ENCODE measurements at places on chromosomes 7 and 10.

DNA sequence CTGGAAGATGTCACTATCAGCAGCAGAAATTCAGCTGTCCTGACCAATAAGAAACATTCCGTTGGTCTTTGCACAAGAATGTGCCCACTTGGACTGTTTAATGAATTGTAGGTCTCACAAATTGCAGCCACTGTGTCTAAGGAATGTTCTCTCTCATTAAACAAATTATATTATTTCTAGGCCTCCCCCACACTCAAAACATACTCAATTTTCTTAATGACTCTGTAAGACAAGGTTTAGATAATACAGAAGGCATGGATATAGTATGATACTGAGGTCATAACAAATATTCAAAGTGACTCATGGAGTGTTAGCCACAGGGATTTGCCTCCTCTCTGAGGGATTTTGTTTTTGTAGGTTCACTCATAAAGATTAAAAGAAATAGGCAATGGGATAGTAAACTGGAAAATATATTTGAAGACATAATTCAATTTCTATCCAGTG is 197.5 kb downstream of the PTN start:
- DNase-seq = peak; percentile 79

- no peak for DNase-seq
Observed at GRCh38 chr7:94142281-94142680, 138.1 kb upstream of the BET1 start.

DNA sequence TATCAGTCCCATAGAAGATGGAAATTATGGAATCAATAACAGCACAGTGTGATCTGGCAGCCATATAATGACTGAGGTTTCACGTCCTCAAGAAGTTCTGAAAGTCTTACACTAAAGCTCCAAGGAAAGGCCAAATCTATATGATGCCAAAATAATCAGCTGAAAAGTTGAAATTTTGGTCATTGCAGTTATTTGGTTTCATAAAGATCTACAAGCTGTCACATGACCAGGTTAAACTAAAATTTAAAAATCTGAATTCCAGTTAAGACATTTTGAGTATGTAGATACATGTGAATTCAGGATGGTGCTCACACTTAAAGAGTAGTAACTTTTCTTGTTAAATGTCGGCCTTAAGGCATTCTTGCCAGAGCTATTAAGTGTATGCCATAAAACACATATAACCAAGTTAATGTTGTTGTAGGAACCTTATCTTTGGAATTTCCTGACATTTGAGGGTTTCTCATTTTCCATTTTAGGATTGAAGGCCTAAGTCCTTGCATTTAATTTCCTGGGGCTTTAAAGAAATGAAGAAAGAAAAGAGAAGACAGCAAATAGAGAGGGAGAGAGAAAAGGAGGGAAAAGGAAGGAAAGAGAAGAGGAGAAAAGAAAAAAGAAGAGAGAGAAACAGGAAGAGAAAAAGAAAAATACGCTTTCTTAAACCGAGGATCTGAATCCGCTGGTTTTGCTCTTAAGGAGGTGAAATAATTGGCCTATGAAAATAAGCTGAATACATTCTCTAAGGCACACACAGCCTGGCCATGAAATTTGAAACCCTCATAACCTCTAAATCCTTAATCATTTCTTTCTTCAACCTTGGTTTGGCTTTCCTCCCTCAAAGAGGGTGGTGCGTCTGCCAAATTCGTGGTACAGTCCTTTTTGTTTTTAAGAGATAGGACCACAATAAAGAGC is 43.8 kb downstream of the DENND2A start:
- DNase-seq = peak; percentile 46

DNA sequence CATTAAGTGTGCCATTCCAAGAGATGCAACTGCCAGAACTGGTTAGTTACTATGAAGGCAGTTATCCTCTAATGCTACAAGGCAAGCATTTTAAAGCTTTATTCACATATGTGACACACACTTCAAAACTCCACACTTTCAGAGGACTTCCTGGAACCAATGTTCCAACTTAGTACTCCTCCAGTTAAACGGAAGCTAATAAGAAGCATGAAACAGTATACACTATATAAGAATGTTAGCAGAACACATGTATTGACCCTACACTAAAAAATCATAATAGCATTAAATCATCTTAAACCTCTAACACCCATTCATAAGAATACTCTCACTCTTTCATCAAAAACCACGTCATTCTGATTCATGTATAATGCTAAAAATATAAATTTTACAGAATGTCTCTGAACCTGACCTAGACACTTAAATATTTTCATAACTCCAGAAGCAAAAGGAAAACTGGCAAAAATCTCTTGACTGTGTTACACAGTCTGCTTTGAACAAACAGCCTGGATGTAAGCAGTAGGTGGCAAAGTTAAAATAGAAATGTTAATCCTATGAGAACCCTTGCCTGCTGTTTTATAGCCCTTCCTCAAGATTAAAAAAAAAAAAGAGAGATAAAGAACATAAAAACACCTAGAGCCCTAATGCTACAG is 135.0 kb downstream of the SEMA3C start:
- DNase-seq = peak; percentile 70

DNA sequence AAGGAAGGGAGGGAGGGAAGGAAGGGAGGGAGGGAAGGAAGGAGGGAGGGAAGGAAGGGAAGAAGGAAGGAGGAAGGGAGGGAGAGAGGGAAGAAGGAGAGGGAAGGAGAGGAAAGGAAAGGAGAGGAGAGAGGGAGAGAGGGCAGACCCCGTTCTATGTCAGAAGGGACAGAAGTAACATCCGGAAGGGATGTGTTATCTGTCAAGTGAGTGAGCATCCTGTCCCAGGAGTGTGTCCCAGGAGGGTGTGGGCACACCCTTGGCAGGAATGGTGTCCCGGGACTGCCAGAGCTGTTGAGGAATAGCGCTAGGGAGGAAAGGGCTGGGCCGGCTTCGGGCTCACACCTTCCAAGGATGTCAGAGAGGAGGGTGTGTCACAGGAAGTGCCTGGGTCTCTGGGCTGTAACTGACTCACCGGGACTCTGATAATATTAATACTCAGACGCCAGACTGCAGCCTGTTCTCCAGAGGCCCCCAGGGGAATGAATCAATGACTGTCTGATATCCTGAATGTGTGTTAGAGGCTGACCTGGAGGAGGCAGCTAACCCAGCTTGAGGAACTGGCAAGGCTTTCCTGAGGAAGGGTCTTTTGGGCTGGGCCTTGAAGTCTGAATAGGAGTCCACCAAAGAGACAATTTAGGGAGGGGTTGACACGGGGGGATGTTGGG is 125.6 kb upstream of the TNRC18 start:
- DNase-seq = peak; percentile 64

- no peak for DNase-seq
Observed at GRCh38 chr10:14586901-14587300, 187.8 kb downstream of the FAM107B start.

- peak; percentile 6 for DNase-seq
Observed at GRCh38 chr10:35925493-35925892, 283.4 kb upstream of the FZD8 start.

- DNase-seq = no peak
Observed at GRCh38 chr7:12896316-12896715, 208.9 kb downstream of the ARL4A start.

GRCh38 chr7:150450491-150451001 is at the start of gene GIMAP8:
GIMAP8 (plus strand) TSS chr7:150450630; CDS start chr7:150466699, 16,069 bp downstream.
- DNase-seq = no peak

DNA sequence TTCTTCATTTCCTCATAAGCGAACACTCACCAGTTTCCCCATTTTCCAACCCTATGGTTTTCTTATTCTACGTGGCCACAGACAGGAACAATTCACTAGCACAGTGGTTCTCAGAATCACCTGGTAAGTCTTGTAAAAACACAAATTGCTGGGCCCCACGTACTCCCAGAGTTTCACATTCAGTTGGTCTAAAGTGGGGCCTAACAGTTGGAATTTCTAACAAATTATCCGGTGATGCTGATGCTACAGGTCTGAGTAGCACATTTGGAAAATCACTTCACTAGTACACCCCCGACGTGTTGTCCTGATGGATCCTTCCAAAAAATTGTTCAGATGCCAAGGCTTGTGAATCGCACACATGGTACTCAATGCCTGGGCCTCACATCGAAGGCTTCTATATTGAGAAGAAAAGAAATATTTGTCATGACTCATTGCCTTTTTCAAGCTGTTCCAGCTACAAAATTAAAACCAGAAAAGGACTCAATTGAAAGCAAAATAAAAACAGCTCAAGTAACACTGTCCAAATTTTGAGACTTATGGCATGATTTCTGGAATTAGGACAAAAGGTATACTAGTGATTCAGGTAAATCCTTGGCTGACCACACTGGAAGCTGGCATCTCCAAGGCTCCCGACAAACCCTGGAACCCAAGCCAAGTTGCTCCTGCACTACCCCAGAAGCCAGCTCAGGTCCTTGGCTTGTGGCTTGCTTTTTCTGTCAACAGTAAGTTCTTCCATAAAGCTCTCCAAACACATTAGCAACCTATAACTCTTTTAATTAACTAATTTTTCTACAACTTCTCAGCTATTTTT is 12.9 kb upstream of the VIM start:
- DNase-seq = peak; percentile 97

GRCh38 chr10:72087392-72087968 is 871 bp downstream of the SPOCK2 start:
- no peak for DNase-seq

DNA sequence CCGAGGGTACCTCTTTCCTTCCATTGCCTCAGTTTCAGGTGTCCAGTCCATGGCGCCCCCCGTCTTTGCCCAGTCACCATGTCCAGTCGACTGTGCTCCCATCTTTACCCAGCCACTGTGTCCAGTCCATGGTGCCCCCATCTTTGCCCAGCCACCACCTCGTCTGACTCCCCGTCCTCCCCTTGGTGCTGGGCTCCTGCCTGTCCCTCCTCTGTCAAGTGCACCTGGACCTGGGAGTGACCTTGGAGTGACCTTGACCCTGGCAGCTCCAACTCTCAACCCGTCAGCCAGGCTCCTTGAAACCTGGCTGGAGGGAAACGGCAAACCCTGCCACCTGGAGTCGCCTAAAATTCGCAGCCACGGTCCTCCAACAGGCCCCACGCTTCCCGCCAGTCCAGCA is 180.2 kb downstream of the ADARB2 start:
- no peak for DNase-seq

DNA sequence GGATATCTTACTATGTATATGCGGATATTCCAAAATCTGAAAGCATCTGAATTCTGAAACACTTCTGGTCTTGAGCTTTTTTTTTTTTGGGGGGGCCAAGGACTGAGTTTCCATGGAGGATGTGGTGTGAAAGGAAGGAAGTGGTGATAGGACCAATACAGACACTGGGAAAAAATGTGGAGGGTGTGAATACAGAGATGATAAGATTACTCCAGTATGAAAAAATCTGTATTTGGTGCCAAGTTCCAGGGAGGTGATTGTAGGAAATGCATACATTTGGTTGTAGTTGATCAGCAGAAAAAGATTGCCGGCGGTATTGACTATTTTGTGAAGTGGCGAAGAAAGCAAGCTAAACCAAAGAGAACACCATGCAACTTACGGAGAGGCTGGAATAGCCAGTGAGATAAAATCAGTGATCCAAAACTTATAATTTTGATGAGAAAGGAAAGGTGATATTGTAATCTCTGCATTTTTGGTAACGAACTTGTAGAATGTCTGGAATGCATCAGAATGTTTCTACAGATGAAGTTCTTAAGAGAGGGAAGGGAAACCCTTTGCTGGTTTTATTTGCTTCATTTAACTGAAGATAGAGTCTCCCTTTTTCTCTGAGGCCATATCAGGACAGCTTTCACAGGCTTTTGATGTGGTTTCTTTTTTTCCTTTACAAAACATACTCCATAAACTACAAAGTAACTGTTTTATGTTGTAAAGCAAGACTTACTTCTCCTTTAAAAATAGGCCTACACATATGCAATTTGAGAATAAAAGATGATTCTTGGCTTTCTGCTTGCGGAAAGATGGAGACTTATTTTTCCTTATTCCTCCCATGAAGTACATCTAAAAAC is 6.0 kb downstream of the WDR37 start:
- no peak for DNase-seq

DNA sequence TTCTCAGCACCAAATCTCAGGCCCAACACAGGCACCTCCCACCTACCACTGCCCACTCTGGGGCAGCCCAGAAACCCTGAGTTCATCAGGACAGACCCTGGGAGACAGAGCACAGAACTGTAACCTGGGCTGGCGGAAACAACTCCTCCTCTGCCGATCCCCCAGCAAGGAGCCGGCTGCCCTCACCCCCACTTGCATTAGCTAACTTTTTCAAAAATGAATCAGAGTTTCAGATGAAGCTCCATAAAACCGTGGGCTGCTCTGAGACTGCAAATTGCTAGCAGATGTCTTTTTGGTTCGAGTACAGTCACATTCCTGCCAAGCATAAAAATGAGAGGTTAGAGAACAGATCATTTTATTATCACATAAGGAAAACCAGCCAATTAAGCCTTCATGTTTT is 93.4 kb upstream of the PARD3 start:
- peak; percentile 74 for DNase-seq

DNA sequence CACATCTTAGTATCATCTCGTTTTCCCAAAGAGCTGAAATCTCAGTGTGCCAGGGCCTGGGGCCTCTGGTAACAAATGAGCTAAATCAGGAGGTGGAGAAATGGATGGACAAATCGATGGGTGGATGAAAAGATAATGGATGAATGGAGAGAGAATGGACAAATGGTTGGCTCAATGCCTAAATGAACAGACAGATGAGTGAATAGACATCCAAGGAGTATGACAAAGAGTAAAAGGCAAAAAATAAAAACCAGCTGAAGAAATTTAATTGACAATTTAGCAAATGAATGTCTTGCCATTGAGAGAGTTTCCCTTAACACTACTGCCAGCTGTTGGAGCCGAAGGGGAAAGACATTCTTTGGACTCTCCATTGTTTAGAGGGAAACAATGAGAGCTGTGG is 8.0 kb downstream of the SYCE1 start:
- DNase-seq = no peak

DNA sequence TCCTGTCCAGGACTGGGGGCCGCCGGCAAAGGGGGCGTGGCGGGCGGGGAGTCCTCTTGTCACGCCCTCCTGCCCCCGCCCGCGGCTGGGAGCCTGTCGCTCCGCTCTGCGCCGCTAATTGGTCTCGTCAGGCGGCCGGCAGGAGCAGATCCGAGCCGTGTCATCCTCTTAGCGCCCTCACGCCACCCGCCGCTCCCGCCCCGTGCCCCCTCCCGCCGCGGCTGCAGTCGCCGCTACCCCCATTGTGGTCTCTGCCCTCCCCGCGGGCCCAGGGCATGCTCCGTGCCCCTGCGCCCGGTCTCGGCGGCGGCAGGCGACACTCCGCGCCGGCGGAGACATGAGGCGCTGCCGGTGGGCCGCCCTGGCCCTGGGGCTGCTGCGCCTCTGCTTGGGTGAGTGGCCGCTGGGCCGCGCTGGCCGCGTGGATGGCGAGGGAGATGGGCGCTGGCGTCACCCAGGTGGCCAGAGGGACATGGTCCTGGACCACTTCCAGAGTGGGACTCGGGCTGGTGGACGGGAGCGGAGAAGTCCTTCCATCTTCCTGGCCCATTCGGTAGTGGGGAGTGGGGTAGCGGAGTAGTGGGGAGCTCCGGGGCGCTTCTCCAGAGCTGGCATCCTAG is at the start of gene CDHR1:
CDHR1 (plus strand) TSS at position 114 of the 620 bp plus-strand sequence; CDS start at position 338, 224 bp downstream.
- DNase-seq = no peak

DNA sequence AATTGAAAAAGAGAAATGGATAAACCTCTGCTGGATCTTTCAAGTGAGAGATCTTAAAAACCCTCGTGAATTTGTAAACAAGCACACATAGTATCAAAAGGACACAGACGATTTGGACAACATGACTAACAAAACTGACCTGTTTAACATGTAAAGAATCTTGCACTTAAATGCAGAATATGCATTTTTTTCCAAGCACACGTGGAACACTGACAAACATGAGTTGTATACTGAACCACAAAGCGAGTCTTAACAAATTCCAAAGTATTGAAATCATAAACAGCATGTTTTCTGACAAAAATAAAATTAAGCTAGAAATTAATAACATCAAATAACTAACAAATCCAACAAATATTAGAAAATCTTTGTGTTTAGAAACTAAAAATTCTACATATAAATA is 65.0 kb upstream of the ZNF746 start:
- DNase-seq = no peak

GRCh38 chr7:105656922-105657521 is 75.7 kb upstream of the EFCAB10 start:
- no peak for DNase-seq
